ENCODE measurements at places on chromosomes 11 and 22.

DNA sequence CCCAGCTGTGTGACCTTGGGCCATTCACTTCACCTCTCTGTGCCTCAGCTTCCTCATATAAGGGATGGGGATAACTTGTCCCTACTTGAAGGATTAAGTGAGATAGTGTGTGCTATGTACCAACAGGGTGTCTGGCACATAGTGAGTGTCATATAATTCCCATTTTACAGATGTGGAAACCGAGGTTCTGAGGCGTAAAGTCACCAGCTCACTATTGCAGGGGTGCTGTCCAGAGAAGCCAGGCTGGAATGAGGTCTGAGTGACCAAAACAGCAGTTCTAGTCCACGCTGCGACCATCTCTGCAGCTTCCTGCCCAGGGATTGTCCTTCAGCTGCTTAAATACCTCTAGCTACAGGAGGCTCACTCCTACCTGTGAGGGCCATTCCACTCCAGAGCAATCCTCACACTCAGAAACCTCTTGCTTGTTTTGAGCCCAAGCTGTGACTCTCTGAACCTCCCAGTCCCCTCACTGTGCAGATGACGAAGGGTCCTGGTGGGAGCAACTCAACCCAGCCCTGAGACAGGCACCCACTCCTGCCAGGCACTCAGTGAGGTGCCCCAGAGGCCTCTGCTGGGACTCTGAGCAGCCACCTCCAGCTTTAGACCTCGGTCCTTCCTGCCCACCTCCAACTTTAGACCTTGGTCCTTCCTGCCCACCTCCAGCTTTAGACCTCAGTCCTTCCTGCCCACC lies 5.8 kb downstream of the MB start:
- no peak for DNase-seq

GRCh38 chr11:75400146-75400865 lies 988 bp downstream of the RPS3 start:
- DNase-seq, result no peak

- no peak for DNase-seq
Measured at GRCh38 chr11:109958131-109958820, 134.9 kb upstream of the ZC3H12C start.

DNA sequence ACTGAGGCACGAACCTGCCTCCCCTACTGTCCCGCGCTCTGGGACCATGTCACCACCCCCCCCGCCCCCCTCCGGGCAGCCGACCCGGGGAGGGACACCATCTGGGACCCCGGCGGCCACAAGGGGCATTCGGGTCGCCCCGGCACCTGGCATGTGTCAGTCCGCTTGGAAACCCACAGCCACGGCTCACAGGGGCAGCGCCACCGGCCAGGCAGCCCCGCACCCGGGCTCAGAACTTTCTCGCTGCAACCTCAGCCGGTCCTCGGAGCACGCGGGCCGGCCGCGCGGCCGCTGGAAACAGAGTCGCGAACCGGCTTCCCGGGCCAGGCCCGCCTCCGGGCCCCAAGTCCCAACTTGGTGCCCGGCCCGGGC lies 159.9 kb upstream of the GRK3 start:
- DNase-seq, result no peak

DNA sequence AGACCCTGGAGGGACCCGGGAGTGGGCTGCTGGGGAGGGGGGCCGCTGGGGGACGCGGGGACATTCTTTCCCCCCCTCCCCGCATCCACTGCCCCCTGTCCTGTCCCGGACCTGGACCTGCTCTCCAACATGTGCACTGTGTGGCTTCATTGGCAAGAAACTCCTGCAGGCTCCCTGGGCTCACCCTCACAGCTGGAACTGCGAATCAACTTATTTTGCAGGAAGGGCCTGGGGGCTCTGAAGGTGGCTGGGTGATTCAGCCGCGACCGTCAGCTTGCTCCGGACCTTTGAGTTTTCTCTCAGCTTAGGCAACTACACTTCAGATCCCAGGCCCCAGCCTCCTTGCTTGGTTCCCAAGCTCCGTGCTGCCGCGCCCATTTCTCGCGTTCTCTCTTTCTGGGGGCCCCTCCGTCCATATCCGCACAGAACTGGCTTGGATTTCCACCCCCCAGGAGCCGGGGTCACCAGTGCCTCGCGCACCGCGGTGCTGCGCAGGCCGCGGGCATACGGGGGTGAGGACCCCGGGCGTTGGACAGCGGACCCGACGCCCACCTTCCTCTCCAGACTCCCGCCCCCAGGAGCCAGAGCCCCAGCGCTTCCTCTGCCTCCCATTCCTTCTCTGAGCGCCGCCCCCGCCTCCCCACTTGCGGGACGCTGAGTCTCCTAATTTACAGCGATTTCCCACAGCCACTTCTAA lies 471 bp upstream of the AHNAK start:
- no peak for DNase-seq

DNA sequence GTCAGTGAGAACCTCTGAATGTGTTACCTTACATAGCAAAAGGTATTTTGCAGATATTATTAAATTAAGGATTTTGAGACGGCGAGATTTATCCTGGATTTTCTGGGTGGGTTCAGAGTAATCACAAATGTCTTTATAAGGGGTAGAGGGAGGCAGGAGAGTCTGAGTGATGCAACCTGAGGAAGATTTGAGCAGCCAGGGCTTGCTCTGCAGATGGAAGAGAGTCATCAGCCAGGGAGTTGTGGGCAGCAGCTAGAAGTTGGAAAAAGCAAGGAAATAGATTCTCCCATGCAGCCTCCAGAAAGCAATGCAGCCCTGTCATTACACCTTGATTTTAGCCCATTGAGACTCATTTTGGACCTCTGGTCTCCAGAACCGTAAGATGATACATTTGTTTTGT lies 4.1 kb upstream of the WDR74 start:
- DNase-seq, result no peak

DNA sequence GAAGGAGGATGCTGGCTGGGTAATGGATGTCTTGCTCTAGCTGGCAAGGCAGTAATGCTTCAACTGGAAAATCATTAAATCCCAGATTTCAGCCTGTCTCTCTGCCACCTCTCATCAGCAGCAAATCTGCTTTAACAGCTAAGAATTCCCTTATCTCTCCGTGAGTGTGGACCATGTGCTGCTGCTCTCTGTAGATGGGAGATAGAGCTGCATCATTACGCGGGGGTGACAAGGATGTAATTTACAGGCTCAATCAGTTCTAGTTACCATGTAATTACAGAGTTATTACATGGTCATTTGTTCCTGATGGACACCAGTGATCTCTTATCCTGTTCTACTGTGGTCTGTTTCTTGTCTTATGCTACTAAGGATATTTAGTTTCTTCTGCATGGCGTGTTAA lies 665.4 kb downstream of the NTM start:
- DNase-seq, result no peak

- no peak for DNase-seq
Measured at GRCh38 chr11:47867823-47868222, 19.7 kb upstream of the NUP160 start.

GRCh38 chr11:69105461-69106030 lies 50.2 kb upstream of the SMIM38 start:
- no peak for DNase-seq

DNA sequence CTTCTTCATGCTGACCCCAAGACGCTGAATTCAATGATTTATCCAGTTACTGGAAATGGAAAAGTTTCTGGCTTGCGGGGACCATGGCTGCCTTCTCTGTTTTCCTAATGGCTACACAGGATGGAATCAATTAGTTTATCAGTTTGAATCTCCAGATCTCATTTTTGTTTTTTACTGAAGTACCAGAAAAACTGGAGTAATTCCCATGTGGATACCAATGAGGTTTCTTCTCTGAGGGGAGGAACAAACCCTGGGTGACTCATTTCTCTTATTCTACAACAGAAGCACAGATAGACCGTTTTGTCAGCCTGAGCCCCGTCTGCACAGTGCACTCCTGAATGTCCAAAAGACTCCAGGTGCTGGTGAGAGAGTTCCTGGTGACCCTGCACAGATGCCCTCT lies 3.4 kb downstream of the ZNF195 start:
- peak; percentile 31 for DNase-seq

- DNase-seq, result no peak
Measured at GRCh38 chr11:82233201-82233600, 500.5 kb downstream of the FAM181B start.

DNA sequence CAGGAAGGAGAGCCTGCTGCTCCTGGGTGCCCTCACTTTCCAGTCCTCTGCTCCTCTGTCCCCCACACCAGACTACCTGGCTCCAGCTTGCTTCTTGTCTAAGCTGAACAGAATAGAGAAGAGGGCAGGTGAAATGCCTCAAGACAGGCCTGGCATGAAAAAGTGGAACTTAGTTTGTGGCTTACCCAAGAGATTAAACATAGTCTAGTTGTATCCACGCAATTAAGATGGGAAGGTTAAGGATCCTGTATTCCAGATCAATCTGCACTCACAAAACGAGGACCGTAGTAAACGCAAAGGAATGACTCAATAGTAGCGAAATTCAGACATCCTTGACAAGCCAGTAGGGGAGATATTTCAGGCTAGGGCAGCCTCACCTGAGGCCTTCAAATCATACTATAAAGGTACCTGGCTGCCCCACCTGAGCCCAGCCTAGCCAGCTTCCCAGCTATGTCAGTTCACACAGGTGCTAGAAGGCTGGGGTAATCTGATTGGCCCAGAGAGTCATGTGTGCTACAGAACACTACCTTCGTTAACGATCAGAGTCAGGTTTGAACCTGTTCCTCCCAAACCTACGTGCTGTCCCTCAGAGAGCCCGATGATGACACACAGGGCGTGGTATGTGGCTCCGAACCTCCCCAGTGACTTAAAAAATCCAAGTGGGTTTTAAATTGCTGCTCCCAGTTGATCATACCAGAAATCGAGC lies 46.5 kb downstream of the AHNAK start:
- DNase-seq, result no peak

- no peak for DNase-seq
Measured at GRCh38 chr11:6646918-6647679, 8.5 kb downstream of the DCHS1 start.

GRCh38 chr22:28443526-28443876 lies 236.1 kb downstream of the TTC28 start:
- DNase-seq, result peak; percentile 72

DNA sequence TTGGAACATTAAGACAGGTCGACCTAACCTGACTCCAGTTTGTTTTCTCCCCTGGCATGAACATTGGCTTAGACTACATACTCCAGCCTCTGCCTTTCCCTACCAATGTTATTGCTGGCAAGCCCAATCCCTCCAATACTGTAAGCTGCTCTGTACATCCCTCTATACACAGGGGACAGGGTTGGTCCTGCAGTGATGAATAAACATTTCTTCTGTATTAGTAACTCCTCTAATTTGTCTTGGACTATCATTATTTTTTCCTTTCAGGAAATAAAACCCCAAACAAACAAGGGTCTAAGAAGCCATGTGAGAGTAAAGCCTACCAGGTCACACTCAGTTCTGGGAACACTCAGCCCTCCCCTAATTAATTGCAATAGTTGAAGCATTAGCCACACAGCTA lies 35.1 kb upstream of the FJX1 start:
- DNase-seq, result peak; percentile 61

DNA sequence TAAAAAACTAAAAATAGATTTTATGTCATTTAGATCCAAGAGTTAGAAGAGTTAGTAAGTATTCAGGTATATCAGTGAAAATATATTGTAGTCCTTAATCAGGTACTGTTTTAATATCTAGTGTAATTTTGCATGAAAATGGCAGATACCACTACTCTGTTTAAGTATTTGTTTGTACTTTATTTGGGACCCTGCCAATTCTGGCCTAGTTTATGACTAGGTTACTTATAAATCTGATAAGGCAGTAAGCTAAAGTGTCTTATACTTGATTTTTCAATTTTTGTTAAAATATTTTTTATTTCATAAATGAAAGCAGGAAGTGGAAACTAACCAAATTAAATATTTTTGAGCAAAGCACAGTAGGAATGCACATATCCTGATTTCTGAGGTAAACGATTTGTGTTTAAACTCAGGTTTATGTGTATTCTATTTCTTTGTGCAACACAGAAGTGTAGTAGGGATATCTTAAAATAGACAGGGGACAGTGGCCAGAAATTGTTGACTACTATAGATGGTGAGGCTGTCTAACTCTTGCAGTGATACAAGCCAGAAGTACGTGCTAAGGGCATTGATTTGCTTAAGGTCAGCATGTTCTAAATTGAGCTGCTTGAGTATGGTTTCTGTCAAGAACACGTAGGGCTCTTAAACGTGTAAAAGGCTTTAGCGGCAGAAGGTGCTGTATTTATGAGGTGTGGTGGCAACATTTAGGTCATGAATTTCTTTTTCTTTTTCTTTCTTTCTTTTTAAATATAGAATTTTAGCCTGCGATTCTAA lies 34.0 kb downstream of the HIPK3 start:
- DNase-seq, result no peak

GRCh38 chr11:36501236-36501635 lies 8.8 kb downstream of the TRAF6 start:
- peak; percentile 25 for DNase-seq

DNA sequence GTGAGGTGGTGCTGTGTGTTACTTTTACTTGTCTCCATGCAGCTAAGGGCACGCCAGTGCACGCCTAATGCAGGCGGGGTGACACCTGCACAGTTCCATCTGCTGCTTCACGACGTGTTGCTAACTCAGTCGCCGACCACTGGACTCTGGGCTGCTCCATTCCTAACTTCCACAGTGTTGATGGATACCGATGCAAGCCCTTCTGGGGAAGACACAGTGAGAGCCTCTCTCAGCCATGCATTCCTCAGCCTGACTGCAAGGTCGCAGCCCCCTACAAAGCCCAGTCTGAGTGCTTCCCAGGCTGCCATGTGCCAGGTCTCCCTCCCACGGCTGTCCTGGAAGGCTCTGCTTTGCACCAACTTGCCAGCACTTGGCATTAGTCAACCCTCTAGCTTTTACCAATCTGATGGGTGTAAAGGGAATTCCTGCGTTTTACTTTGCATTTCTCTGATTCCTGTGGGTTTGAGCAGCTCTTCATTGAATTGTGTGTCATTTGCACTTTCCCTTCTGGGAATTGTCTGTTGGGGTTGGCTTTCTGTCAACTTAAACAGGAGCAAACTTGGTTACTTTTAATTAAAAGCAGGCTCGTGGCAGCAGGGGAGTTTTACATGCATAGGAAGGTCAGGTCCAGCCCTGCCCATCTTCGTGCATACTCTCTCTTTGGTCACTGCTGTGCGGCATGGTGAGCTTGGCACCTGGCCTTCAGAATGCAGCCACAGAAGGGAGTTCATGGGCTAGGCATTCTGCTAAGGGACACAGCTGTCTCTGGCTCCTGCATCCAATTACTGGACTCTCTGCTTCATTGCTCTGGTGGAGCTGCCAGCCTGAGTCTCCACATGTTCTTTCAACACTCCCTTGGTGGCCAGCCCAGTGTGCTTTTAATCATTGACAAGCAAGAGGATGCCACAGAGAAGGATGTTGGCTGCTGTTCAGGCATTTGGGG lies 34.6 kb upstream of the SHANK2 start:
- peak; percentile 98 for DNase-seq

GRCh38 chr22:40237241-40237640 lies 59.5 kb downstream of the TNRC6B start:
- no peak for DNase-seq

- DNase-seq, result no peak
Measured at GRCh38 chr11:6541356-6541755, 44.3 kb downstream of the DNHD1 start.
